Lower leg skin (tissue), 4 donors: ENCODE measurements at places on chromosomes 1 and 21. TPM values are rescaled to one million over a fixed set of nuclear protein-coding genes. Genes with fewer than 3 reads are reported as not detected.

SPRR4 gene
- 123 TPM for total RNA-seq

ZNF593OS gene
- not detected for total RNA-seq

RNF186 gene
- total RNA-seq, result not detected

PCSK9 gene
- total RNA-seq, result 0.25 TPM

ADORA3 gene
- 2.0 TPM for total RNA-seq

DENND2C gene
- 45.5 TPM for total RNA-seq

PLA2G2F gene
- 26.0 TPM for total RNA-seq

HPCA gene
- total RNA-seq, result not detected
